Right forelimb (tissue), 1 donor: ENCODE measurements at places on chromosomes 11 and 22.

DNA sequence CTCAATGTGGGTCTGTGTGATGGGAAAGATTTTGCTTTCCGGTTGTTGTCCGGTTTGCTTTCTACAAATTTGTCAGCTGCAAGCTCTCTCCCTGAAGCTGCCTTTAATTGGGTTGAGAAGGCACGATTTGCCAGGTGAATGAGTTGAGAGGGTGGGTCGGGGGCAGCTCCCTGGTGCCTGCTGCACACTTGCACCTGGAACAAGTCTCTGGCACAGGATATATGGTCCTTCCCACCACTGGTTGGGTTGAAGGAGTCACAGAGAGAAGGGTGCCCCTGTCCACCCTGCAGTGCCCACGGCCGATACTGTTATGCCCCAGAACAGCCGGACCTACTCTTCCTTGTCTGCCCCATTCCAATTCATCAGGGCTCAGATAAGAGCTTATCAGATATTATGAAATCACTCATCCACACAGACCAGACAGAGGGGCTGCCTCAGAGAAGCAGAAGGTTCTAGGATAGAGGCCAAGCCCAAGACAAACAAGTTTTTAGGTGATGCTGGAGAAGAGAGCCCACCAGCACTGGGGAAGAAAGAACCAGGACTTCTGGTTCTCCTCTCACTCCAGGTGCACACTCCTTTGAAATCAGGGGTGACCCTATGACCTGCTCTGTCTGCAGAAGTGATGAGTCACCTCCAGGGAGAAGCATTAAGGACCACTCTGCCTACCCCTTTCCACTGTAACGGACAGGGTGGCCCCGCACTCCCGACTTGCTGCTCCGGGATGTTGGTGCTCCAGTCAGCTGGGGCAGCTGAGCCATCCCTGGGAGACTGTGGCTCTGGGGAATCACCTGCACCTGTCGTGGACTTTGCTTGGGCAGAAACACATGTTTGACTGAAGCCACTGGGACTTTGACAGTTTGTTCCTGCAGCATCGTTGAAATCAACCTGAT lies 45.3 kb downstream of the RTL6 start:
- no peak for DNase-seq

DNA sequence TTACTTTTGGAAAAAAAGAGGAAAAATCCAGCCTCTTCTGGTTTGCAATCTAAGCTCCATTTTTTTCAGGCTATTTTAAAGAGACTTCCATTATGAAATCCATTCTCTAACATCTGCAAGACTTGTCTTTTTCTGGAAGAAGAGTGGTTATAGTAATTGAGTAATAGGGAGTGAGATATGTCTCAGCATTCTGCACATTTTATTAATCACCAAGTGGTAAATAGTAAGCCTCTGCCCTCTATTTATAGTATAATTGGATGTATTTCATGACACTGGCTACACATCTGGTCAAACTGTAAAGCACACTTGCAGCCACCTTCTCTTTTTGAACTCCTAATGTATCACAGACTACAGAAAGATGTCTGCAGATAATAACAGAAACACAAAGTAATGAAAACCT lies 391.1 kb downstream of the ETS1 start:
- DNase-seq: no peak

GRCh38 chr11:68322052-68322430 lies 9.7 kb downstream of the LRP5 start:
- DNase-seq: no peak

DNA sequence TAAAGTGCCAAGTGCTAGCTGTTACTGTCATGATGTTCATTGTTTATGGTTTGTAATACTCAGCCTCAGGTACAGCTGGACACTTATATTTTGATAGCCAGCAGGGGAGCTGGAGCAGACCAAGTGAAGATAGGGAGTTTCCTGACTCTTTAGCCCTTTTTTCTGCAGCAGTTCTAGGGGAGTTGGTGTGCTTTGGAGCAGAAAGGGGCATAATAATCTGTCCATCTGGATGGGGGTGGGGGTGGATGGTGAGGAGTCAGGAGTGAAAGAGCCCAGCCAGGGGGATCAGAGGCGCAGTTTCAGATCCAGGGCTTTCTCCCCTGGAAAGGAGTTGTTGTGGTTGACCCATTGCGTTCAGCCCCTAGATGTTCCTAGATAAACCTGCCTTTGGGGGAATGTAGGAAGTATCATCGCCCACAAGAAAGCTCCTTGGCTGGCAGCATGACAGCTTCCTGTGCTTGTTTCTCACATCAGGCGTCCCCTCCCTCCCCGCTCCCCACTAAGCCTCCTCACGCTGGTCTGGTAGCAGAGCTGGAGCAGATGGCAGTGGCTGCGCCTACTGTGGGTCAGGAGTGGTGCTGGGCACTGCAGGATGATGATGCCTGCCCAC lies 41.9 kb downstream of the MED15 start:
- no peak for DNase-seq

GRCh38 chr11:94557421-94557820 lies 9.7 kb upstream of the PIWIL4 start:
- no peak for DNase-seq

DNA sequence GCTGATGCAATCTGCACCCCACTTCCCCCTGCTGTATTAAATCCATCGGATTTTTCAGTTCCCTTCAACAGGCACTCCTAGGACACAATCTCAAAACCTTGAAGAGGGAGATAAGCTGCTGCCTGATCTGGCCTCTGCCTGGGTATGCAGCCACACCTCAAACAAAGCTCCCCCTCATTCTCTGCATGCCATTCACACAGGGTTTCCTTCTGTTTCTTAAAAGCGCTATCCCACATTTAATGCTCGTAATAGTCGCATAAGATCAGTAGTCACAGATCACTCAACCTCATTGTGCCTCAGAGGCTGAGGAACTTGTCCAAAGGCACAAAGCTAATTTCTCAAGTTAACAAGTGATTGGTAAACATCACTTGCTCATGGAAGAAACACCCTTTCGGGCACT lies 34.0 kb downstream of the UQCR10 start:
- DNase-seq: no peak

DNA sequence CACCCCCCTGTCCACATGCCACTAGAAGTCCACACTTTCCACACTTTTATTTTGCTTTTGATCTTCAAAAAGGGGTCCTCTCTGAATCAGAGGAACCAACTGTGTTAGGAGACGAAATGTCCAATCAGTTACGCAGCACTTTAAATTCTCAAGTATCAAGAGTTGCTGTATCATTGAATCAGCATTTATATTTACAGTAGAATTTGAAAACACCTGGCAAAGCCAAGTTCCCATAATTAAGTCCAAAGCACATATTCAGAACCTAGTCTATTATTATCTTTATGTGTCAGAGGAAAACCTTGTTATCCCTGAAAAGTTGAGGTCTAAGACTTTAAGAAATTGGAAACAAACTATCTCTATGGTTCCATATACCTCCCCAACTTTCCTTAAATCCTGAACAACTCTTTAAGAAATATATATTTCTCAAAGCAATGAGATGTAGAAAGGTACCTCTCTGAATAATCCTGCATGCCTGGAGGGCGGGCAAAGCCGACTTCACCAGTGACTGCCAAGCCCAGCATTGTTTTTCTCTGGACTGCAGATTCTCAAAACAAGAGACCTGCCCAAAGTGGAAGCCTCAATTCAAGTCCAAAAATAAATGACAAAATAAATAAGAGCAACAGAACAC lies 75.9 kb upstream of the ARFGAP3 start:
- no peak for DNase-seq

DNA sequence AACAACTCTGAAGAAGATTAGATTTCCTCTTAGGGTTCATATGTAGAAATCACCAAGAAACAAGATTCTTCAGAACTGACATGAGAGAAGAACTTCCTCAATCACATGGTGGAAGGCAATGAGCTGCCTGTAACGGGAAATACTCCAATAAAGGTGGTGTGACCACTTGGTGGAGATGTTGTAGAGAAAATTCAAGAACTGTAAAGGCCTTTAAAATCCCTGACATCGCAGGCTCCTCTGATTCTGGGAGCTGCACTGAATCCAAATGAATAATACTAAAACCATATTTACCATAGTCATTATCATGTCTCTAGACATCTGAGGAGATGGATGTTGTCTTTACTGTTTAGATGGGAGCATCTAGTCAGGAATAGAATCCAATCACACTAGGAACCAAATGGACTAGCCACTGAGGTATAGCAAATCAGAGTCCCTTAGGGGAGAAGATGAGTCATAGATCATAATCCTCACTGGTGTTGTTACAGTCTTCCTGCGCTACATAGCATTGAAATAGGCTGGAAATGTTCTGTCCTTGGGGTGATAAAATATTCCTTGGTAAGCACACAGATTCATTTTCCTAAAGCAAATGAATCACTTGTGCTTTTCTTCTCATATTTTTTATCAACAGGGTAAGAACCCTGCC lies 321.6 kb upstream of the TENM4 start:
- no peak for DNase-seq

- no peak for DNase-seq
Measured at GRCh38 chr11:117959438-117960149, 26.6 kb upstream of the IL10RA start.

DNA sequence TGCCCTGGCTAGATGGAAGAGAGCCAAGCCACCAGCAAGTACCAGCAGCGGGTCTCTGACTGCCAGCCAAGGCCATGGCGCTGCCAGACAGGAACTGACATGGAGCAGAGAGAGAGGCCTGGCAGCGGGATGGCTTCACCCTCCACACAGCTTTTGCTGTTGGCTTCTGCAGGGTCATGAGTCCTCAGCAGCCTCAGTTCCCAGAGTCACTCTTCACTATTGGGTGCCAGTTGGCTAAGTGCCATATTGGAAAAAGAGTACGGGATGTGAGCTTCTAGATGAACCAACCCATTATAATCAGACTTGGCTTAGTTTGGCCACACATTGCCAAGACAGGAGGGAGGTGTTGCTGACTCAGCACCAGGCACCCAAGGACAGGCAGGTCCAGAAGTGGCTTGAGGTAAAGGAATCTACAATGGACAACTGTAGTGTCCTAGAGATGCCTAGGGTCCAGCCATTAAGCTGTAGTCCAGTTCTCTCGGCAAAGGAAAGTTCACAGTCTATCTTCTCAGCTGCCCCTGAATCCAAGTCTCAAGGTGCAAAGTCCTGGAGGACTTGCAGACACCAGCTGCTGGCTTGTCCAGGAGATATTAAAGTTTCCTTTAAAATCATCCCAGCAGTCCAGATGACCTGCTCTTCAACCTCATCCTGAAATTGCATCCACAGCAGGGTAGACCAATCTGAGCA lies 40.7 kb upstream of the POU2AF1 start:
- DNase-seq: no peak

DNA sequence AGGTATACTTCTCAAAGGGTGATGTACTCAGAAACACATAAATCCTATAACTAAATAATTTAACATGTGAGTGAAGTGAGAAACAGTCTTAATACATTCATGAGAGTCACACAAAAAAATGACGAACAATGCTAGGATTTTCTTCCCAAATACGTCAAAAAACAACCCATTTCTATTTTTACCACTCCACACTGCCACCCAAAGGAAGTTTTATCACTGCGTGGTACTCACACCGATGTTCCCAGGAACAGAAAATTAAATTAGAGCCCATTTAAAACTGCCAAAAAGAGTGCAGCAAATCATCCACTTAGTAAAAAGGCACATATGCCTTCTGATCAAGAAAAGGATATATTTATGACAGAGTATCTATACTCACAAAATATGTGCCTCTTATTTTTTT lies 710.9 kb upstream of the FAT3 start:
- no peak for DNase-seq

- peak; percentile 92 for DNase-seq
Measured at GRCh38 chr11:46290598-46291309, 13.3 kb downstream of the CREB3L1 start.

GRCh38 chr11:66818231-66818955 lies 24.8 kb upstream of the RCE1 start:
- DNase-seq: no peak

GRCh38 chr11:133810766-133811165 lies 34.5 kb downstream of the SPATA19 start:
- DNase-seq: no peak

GRCh38 chr11:68593441-68593840 lies 90.9 kb upstream of the GAL start:
- no peak for DNase-seq

DNA sequence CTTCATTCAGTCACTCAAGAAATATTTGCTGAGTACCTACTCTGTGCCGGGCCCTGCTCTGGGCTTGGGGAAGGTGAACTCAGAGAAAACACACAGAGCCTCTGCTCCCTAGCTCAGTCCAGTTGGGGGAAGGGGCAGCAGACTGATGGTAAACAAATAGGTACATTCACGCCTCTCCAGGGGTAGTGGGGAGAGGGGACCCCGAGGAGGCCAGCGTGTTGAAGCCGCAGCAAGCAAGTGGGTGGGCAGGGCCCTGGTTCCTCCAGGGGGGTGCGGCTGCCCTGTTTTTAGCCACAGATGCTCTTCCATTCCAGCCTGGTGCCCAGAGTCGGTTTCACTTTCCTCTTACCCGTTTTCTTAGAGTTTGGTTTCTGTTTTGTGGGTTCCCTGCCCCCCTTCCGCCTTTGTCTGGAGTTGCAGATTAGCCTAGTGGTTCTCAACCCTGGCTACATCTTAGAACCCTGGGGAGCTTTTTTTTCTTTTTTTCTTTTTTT lies 8.7 kb downstream of the DRAP1 start:
- no peak for DNase-seq

DNA sequence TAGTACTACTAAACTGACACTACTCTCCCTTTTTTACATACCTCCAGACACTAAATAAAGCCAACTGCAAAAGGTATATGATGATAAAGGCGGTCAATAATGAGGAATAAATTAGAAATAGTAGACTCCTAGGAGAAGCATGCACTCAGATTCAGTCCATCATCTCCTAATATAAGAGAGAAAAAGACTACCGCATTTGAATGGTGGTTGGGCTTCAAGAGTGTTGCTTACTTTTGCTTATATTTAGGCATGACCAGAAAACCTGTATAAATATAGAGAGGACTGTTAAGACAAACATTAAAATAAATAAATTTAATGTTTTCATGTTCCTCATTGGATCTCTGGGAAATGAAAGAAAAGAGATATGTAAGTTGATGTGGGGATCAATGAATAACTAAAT lies 1137.0 kb downstream of the FAM181B start:
- DNase-seq: no peak

- DNase-seq: no peak
Measured at GRCh38 chr11:118275176-118275575, 11.1 kb upstream of the MPZL2 start.

GRCh38 chr11:118229274-118229847 lies 4.5 kb upstream of the JAML start:
- DNase-seq: no peak

DNA sequence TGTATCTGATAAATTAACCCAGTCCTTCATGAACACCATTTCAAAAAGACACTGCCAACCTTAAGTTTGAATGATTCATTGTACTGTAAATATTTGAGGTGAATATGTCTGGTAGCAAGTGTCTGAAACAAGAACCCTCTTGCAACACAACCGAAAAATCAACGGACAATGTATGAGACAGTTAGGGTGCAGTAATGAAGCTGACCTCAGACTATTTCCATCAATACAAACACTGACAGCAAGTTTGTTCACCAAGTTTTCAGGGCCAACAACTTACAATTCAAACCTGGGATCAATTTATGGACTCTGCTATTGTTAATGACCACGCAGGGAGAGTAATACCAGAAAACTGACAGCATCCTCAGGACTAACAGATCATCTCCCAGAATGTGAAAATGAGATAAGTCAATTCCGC lies 126.3 kb downstream of the CADM1 start:
- no peak for DNase-seq
